Stimulated activated CD8-positive, alpha-beta memory T cell treated with anti-CD3 and anti-CD28 coated beads, Interleukin-4, amount 100 ng/mL, for 1 hour (primary cell): ENCODE measurements at places on chromosomes 13 and 19.
A peak's percentile ranks its signal among the peaks of the same experiment; 100 is the strongest.

DNA sequence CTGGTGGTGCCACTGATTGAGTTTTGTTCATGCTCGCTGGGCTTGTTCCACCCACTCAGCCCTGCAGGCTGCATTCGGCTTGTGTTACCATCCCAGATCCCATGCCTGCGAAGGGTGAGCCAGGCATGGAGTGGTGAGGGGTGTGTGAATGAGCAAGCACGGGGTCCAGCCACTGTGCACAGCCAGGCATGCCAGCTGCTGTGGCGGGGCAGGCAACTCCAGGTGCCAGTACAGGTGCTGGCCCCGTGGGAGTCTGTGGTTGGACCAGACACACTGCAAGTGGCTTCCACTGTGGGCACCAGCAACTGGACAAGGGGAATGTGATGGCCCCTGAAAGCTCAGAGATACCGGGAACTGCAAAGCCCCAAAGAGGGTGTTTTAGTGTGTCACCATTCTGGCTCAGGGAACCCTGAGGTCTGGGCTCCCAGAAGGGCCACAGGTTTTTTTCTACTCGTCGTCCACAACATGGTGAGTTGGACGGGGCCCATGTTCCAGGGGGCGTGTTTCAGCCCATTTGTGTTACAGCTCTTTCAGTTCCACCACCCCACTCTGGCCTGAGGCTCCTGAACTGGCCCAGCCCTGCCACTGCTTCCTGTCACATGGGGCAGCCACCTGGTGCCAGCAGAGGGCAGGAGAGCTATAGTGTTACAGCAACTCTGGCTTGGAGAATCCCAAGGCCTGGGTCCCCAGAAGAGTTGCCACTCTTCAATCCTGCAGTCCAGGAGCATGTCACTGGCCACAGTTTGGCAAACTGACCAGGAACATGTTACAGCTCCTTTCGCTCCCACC lies 217.0 kb upstream of the OBI1 start:
- DNase-seq, result no peak

GRCh38 chr19:30003866-30004265 lies 61.8 kb downstream of the URI1 start:
- no peak for DNase-seq

GRCh38 chr19:16951529-16951928 lies 62.7 kb downstream of the F2RL3 start:
- DNase-seq, result no peak

DNA sequence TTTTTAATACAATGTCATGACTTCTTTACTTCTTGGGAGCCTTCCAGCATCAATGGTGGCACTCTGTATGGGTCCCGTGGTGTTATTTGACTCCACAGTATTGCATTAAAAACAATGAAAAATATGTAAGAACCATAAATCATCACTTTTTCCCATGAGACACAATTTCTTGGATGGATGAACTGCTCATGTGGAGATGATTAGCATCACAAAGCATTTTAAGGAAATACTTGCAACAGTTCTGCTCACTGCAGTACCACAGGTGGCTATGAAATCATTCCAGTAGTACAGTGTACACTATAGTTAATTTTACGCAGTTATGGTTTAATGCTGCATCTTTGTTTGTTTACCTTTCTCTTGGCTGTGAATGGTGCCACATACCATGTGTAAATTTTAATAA lies 37.2 kb upstream of the C1QTNF9B start:
- no peak for DNase-seq

GRCh38 chr19:2883686-2884439 lies 16.7 kb downstream of the ZNF556 start:
- DNase-seq, result no peak

DNA sequence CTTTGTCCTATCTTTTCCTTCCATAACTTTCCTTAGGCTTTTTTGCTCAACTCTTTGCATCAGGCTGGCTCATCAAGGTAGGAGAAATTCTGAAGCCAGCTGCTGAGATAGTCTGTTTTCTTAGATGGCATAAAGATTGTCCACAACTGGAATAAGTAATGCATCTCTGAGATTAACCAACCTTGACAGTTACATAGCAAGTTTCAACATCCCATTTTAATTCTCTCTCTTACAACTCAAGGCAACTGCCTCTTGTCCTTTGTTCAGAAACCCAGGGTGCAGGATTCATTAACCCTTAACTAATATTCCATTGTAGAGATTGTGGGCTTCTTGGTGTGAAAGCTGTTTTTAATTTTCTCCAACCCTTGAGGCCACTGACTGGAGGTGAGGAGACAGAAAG lies 239.2 kb downstream of the LACC1 start:
- DNase-seq, result no peak

- DNase-seq, result no peak
These were observed 79.8 kb upstream of the TNFSF11 start for GRCh38 chr13:42494157-42494556.

- no peak for DNase-seq
These were observed 1047.9 kb upstream of the SLC10A2 start for GRCh38 chr13:104114101-104114500.

GRCh38 chr19:32711747-32712146 lies 7.8 kb upstream of the TDRD12 start:
- no peak for DNase-seq

GRCh38 chr13:99540530-99540929 lies 39.3 kb downstream of the TM9SF2 start:
- no peak for DNase-seq

DNA sequence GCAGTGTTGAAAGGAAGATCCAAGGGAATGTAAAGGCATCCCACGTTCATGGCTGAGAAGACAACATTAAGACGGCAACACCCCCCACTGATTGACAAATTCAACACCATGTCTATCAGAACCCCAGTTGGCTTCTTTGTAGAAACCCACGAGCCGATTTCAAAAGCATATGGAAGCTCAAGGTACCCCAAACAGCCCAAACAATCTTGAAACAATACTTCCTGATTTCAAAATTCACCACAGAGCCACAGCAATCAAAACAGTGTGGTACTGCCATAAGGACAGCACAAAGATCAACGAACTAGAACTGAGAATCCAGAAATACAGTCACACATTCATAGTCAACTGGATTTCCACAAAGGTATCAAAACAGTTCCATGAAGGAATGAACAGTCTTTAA lies 6.2 kb downstream of the MIER2 start:
- no peak for DNase-seq

- no peak for DNase-seq
These were observed 3.6 kb downstream of the TMEM161A start for GRCh38 chr19:19134687-19135158.

- no peak for DNase-seq
These were observed 10.6 kb downstream of the FZR1 start for GRCh38 chr19:3516675-3517207.

GRCh38 chr13:77863144-77863543 lies 55.5 kb downstream of the EDNRB start:
- DNase-seq, result no peak

DNA sequence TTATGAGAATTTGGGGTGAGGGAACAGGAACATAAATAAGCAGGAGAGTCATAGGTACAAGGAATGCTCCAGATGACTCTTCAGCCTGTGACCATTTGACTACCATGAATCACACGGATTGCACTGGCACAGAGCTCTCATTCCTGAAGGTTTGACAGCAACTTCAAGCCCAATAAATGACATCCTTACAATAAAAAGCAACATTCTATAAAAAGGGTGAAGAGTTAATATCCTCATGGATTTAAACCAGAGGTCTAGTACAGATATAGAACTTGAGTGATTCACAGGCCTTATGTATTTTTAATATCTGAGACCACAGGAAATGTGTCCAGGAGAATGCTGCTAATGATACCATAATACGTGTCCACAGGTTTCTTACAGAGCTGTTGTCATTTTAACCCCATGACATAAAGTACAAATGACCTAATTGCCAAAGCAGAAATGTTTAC lies 158.1 kb downstream of the IRS2 start:
- DNase-seq, result no peak

- DNase-seq, result no peak
These were observed 394.7 kb upstream of the KLF12 start for GRCh38 chr13:74528734-74529513.

GRCh38 chr13:66809485-66809884 lies 420.7 kb downstream of the PCDH9 start:
- DNase-seq, result no peak

- no peak for DNase-seq
These were observed at the start of gene SERP2 for GRCh38 chr13:44373601-44374347. Gene SERP2 (plus strand): TSS chr13:44373824. CDS start chr13:44374026, 202 bp downstream.

GRCh38 chr19:7526059-7526929 lies 3.9 kb downstream of the MCOLN1 start:
- DNase-seq, result no peak

DNA sequence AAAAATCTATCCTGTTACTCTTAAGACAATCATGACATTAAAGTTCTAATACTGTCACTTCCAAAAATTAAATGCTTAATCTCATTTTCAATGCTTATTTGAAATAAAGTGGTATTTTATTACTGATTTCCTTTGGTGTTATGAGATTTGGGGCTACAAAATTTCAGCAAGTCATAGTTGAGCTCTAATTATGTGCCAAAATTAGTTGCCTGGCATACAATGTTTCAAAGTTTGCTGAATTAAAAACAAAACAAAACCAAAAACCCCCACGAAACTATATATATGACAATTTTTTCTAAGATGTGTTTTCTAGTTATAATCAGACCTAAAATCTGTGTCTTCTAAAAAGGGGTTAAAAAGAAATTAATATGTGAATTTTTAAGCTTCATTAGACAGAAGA lies 62.2 kb downstream of the KCNRG start:
- no peak for DNase-seq

DNA sequence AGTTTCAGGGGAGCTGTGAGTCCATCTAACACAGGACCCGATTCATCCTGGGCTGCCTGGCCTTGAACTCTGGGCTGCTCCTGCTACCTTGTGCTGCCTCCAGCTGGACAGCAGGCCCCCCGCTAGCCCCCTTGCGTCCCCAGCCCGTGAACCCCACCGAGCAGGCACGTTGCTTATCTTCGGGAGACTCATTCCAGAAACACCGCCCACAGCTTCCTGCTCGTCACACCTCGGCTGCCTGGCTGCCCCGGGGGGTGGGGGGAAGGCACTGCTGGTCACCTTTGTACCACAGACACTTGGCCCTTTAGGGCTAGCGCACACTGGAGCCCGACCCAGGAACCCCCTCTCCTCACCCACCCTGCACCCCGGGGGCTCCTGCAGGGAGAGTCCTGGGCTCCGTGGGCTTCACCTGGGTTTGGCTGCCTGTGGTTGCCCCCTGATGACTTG lies 48.1 kb downstream of the CRTC1 start:
- no peak for DNase-seq

DNA sequence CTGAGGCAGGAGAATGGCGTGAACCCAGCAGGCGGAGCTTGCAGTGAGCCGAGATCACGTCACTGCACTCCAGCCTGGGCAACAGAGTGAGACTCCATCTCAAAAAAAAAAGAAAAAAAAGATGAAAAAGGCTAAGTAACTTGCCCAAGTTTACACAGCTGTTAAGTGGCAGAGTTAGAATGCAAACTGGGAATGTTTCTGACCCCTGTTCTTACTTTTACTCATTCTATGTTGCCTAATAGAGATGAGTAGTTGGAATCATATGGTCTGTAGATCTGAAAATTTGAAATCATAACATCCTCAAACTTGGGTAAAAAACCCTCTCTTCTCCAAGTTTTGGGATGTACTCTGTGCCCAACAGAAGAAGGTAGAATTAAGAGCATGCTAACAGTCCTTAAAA lies 235.8 kb upstream of the RFC3 start:
- DNase-seq, result no peak

- no peak for DNase-seq
These were observed 7.6 kb upstream of the IPO5 start for GRCh38 chr13:97945792-97946419.

GRCh38 chr19:2528675-2529101 lies 52.8 kb downstream of the GADD45B start:
- DNase-seq, result no peak

DNA sequence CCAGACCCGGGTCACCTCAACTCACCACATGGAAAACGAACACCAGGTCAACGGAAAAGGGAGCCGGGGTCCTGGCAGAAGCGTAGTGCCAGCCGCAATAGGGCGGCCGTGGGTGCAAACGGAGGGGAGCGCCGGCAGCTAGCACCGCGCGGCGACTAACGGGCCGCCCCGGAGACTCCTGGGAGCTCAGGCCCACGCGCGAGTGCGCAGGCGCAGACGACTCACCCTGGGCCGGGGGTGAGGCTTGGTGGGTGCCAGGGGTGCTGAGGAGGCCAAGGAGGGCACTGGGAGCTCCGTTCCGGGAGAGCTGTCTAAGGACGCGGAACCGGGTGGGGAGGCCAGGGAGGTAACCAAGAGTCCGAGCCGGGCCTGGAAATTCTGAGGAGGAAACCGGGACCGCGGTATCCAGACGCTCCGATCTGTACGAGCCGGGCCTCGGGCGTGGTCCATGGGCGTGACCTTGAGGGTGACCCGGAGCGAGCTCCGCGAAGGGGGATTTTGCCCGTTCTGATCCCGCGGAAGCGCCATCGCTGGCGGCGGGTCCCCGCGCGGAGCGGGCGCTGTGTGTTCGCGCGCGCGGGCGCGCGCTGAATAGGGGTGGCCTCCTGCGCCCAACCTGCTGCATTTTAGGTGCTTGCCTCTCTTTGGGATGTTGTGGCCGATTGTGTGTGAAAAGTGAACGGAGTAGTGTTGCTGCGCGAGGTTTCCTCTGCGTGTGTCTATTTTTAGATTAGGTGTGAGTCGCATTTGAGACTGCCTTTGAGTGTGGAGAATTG lies at the start of gene ZNF382:
ZNF382 (plus strand) TSS at position 213 of the 776 bp plus-strand sequence. CDS start 4,602 bp downstream, outside the sequence.
- peak; percentile 61 for DNase-seq
